ENCODE measurements at places on chromosomes 7 and 10.

- no peak for DNase-seq
These were observed 40.2 kb upstream of the PDLIM1 start for GRCh38 chr10:95330966-95331453.

- no peak for DNase-seq
These were observed 13.1 kb upstream of the ASB4 start for GRCh38 chr7:95472581-95473161.

DNA sequence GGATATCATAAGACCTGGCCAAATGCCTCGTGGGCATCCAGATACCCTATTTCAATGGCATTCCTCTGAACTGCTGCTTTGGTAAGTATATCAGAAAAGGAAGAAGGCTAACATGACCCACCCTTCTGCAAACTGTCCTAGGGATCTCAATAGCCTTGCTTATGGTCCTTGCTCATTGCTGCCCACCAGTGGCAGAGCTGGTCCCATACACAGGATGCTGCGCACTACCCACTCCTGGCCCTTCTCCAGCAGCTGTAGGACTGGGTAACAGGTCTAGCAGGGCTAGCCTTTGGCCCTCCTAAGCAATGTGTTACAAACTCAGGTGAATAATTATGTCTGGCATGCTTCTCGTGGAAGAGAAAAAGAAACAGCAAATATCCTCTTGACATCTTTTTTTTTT, 72.5 kb downstream of the C10orf90 start:
- DNase-seq: no peak

DNA sequence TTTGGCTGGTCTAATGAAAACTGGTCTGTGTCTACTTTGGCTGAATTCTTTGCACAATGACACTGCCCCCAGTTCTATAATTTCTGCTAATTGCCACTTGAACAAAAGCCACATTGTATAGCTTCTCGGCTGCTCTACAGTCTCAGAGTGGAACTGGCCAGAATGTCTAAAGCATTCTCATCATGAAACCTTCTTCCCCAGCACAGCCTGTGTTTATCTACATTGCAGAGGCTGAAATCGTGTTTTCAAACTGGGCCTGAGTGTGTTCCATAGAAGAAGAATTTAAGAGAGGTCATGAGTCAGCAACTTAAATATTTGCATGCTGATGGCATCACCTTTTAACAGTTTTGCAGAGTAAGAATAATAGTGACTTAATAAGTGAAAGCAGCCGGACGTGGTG, 177.2 kb downstream of the BUB3 start:
- no peak for DNase-seq

GRCh38 chr7:36360244-36360643, 29.4 kb upstream of the ANLN start:
- no peak for DNase-seq

- DNase-seq: no peak
These were observed 73.2 kb downstream of the GPR37 start for GRCh38 chr7:124692425-124692824.

GRCh38 chr10:4331150-4331549, 494.9 kb upstream of the AKR1E2 start:
- no peak for DNase-seq

GRCh38 chr10:30804478-30805055, 175.0 kb upstream of the LYZL2 start:
- DNase-seq: peak; percentile 95

GRCh38 chr7:127652333-127653248, 597 bp downstream of the SND1 start:
- no peak for DNase-seq

DNA sequence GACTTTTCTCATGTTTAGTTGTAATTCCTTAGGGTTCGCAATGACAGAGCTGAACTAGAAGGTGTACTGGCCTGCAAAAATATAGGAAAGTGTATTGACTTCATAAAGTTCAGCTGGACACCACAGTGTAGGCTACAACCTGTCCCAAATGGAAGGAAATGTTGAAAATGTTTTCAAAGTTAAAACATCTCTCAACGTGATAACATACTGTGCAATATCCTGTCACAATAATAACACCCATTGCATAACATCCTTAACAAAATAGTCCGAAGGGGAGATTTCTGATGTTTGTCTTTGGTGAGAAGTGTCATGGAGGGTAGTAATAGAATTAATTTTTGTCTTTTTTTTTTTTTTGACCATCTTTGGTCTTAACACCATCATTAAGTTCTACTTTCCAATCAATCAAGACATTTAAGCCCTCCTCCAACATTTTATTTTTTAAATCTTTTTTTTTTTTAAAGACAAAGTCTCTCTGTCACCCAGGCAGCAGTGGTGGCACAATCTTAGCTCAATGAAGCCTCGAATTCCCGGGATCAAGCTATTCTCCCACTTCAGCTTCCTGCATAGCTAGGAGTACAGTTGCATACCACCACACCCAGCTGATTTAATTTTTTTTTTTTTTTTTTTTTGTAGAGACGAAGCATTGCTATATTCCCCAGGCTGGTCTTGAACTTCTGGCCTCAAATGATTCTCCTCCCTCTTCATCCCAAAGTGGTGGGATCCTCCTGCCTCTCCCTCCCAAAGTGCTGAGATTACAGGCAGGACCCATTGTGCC, 45.7 kb downstream of the DYNC1I1 start:
- no peak for DNase-seq

DNA sequence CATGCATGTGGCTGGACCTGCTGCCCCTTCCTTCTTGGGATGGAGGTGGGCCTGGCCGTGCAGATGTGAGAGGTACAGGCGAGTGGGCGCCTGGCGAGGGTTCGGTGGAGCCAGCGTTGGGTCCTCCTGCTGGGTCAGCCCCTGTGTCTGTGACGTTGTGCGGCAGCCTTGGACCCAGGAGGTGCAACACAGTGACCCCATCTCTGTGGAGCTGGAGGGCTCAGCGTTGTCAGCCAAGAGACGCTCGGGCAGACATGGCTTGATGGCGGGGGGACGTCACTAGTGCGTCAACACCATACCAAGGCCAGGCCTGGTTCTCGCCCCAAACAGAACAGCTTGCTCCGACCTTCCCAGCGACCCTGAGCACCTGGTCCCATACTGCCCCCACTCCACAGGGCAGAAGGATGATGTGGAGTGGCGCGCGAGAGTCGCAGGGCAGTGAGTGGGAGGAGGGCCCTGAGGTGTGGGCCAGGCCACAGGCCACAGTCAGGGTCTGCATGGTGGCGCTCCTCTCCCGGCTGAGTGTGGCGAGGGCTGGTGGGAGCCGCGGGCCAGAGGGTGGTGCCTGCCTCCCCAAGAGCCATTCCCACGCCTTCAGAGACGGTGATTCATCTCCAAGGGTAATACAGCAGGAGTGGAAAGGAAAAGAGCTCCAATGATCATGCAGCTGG, 184.4 kb downstream of the DNAJB6 start:
- peak; percentile 58 for DNase-seq

GRCh38 chr10:52768001-52768532, 4.5 kb downstream of the MBL2 start:
- no peak for DNase-seq

DNA sequence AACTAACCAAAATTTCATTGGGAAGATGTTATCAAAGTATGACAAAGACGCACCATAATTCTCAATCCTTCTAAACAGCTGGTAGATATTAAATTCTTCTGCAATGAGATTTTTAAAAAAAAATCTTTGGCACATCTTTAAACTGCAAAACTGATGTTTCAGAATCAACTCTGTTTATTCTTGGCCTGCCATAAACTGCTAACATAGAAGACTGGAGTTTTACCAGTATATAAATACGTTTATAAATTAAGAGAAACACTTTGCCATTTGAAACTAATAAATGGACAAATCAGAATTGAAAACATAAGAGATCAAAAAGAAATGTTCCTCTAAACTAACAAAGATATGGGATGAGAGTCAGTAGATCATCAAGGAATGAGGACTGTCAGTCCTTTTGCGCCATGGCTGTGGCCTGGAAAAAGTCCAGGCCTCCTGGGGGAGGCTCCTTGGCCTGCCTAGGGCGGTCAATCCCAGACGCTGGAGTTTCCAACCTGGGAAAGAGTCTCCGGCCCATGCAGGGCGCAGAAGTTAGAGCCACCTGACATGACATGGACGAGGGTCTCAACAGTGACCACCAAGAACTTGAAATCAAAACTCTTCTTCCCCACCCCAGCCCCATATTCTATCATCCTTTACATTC, 34.2 kb upstream of the NEBL start:
- no peak for DNase-seq

GRCh38 chr10:48533951-48534720, 70.7 kb downstream of the ARHGAP22 start:
- no peak for DNase-seq

- peak; percentile 48 for DNase-seq
These were observed 12.0 kb upstream of the RASSF4 start for GRCh38 chr10:44947371-44948152.

DNA sequence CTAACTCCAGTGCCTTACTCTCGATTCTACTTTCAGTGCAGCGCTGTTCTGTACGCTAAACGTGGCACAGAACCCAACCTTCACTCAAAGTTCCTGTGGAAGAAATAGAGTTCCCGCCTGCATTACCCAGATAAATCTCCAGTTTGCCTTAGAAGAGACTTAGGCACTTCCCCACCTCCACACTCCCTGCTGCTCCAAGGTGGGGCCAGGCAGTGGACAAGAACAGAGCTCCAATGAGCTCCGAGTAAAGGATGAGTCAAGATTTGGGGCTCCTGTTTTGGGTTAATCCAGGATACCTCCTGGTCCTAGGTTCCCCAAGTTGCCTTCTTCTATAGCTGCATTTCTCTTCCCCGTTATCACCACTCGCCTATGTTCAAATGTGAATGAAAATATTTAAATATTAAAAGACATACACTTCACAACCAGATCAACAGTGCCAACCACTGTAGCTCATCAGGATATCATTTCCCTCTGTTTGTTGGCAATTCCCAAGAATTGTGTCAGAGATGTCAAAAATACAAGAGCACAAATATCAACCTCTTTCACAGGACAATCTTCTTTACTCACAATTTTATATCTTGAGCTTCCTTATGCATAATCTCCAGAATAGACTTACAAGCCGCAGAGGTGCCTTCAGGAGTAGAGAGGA, 48.0 kb downstream of the MALSU1 start:
- no peak for DNase-seq

DNA sequence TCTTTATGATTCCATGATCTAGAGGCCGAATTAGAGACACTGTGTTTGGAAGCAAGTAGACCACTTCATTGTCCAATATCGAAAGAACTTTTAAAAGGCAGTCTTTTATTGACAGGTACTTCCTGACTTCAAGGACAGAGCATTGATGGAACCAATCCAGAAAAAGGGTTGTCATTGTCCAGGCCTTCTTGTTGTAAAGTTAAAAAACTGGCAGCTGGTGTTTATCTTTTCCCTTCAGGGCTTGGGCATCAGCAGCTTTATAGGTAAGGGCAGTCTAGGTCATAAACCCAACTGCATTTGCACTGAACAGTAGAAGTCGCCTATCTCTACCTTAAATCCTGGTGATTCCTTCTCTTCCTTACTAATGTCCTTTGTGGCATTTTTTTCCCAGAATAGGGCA, 95.6 kb downstream of the ST7 start:
- no peak for DNase-seq

DNA sequence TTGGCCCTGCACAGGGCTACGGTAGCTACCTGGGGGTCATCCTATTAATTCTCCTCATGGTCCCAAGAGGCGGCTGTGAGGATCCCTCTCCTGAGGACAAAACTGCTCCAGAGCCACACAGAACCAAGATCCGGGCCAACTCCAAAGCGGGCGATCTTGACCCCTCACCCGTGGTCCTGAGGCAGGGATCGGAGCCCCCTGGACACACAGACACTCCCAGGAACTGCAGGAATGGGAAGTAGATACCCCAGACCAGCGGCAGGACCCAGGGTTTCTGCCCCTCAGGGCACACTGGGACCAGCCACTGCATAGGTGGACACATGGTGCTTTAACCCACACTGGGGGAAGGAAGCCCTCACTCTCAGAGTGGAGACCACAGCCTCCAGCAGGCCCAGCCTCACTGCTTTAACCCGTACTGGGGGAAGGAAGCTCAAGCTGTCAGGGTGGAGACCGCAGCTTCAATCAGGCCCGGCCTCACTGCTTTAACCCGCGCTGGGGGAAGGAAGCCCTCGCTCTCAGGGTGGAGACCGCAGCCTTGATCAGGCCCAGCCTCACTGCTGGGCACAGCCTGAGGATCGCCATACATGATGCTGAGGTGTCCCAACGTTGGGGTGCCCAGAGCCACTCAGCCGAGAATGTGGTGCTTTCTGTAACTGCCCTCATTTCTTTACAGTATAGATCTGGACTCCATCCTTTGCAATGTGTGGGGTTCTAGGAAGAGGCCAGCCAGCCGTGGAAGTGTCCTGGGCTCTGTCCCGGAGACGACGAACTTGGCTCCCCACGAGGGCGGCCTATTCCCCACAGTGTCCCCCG, 60.1 kb downstream of the DIP2C start:
- no peak for DNase-seq

- no peak for DNase-seq
These were observed 215.6 kb upstream of the SHH start for GRCh38 chr7:156027821-156028220.
